ENCODE measurements at places on chromosomes 3 and 15. TPM values are rescaled to one million over a fixed set of nuclear protein-coding genes. Genes with fewer than 3 reads are reported as not detected.

Gene CPLX3
- 0.27 TPM for polyA plus RNA-seq

Gene CCR4
- polyA plus RNA-seq, result not detected

Gene PYGO1
- 25.0 TPM for polyA plus RNA-seq

Gene EXOSC7
- 87.5 TPM for polyA plus RNA-seq

Gene PLSCR5
- polyA plus RNA-seq, result 0.37 TPM

Gene LXN
- not detected for polyA plus RNA-seq

Gene EXD1
- 0.40 TPM for polyA plus RNA-seq

Gene ANKRD63
- polyA plus RNA-seq, result not detected

Gene LSAMP
- polyA plus RNA-seq, result 89.6 TPM

Gene ABHD17C
- polyA plus RNA-seq, result 19.1 TPM

Gene SLC27A2
- 3.5 TPM for polyA plus RNA-seq

Gene SLC12A1
- polyA plus RNA-seq, result 0.67 TPM

Gene KIF9
- 15.9 TPM for polyA plus RNA-seq

Gene SMCO1
- not detected for polyA plus RNA-seq

Gene TF
- polyA plus RNA-seq, result 0.24 TPM

Gene SCAMP5
- 104 TPM for polyA plus RNA-seq

Gene FBXW12
- not detected for polyA plus RNA-seq

Gene CAMK2N2
- 2.8 TPM for polyA plus RNA-seq

Gene IL5RA
- polyA plus RNA-seq, result 0.10 TPM

Measured in neural cell (in vitro differentiated cells).